ENCODE measurements at places on chromosomes 2 and 18.
A peak's percentile ranks its signal among the peaks of the same experiment; 100 is the strongest.

GRCh38 chr18:61892683-61893308 lies at the start of gene RNF152:
TSS of gene RNF152 (minus strand) at chr18:61893007. CDS start at chr18:61816463, 76,544 bp downstream.
- DNase-seq = peak; percentile 46

GRCh38 chr2:157185476-157186227 lies 71.9 kb upstream of the GALNT5 start:
- no peak for DNase-seq

DNA sequence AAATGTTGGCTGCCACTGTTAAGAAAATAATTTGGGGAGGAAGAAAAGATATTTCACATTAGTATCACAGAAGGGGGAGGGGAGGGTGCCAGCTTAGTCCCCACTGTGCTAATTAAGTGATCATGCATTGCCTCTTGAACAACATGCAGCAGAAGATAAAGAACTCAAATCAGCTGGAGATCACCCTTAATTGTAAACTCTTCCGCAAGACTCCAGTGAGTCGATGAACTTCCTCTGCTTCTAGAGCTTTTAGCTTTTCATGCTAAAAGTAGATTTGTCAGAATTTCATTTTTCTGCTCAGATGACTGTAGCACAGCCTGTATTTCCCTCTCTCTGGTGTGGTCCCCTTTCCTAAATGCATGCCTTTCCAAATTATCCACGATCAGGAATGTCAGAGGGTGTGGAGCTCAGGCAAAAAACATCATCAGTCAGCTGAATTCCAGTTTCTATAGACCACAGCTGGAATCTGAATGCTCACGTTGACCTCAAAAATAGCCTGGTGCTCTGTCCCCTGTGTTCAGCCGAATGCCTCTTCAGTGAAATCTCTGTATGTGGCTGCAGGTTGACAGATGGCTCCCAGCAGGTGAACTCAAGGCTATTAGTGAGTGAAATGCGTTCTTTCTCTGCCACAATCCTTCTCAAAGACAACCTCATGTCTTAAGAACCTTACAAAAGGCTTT lies 156.8 kb upstream of the UNC80 start:
- DNase-seq = no peak

- no peak for DNase-seq
Measured at GRCh38 chr2:125584732-125585131, 1071.2 kb upstream of the GYPC start.

GRCh38 chr2:232200195-232200594 lies 178.4 kb upstream of the ALPP start:
- no peak for DNase-seq

DNA sequence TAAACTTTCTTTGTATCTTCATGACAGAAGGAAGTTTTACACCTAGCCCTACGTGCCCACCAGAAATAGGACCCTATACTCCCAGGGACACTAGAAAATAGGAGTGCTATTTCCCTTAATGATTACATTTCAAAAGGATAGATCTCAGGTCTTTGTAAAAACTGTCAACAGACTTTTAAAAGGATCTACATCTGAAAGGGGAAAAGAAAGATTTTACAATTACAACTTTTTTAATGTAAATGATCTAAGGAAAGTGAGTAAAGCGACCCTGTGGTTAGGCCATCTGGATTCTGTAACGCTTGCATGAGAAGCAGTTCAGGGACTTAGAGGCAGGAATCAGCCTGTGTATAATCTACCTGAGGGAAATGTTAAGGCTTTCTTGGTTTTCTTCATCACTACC lies 431.8 kb upstream of the MC4R start:
- DNase-seq = no peak

- DNase-seq = no peak
Measured at GRCh38 chr2:101818531-101819451, 121.3 kb downstream of the MAP4K4 start.

DNA sequence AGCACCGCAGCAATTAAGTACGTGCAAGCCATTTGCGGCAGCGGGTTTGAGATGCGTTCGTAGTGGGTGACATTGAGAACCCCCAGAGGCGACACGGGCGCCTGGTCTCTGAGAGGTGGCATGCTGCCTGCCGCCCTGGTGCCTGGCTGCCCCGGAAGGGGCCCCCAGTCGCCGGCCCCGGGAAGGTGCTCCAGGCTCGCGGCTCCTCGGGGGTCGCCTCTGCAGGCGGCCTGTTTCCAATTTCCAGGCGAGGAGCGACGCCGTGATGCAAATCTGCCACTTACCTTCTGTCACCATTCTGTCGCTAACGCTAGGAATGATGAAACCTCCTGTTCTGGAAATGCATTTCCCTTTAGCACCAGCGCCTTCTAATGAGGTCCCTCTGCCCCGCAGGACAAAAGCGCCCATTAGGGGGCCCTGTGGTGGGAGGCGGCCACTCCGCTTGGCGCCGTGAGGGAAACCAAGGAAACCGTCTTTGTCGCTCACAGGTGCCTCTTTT lies 13.0 kb downstream of the KIF5C start:
- DNase-seq = no peak

GRCh38 chr2:95359031-95359430 lies 43.5 kb upstream of the FAHD2A start:
- no peak for DNase-seq

GRCh38 chr2:64786343-64787018 lies 132.8 kb upstream of the SERTAD2 start:
- no peak for DNase-seq

DNA sequence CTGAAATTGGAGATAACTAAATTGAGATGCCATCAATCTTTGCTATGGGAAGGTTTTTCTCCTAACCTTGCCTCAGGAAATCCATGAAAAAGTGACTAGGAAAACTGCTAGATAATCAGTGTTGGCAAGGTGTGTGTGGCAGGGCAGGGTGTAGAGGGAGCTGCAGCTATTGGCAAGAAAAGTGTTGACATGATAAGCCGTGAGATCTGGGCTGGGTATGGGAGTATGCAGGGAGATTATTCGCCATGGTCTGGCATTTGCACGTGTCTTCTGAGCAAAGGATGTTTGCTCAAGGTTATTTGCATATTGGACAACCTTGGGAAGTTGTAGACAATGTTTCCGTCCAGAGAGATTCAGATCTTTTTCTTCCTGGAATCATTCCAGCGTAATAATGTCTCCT lies 74.7 kb downstream of the SERPINB8 start:
- no peak for DNase-seq

DNA sequence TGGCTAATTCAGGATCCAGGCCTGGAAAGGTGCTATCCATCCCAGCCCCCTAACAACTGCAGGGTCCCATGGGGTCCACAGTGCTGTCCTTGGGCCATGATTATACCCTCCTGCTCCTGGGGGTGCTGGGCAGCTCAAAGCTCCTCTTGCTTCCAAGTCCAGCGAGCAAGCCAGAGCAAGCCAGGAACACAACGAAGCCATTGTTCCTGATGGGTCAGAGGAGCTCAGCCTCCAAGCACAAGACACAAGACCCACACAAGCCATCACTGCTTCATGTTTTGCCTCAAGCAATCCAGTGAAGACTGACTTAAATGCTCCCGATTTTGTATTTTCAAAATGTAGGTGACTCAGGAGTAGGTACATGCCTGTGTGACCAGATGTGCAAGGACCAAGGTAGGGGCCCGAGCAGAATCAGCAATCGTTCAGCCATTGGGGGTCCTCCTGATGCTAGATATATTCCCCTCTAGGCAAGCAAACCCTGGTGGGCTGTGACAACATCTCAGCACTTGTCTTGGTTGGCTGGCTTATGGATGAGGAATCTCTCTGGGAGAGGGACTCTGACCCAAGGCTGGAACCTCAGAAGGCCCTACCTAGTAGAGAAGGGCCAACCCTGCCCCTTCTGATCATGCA lies 90.8 kb downstream of the EPAS1 start:
- no peak for DNase-seq

- DNase-seq = peak; percentile 31
Measured at GRCh38 chr2:221518201-221518934, 53.7 kb downstream of the EPHA4 start.

DNA sequence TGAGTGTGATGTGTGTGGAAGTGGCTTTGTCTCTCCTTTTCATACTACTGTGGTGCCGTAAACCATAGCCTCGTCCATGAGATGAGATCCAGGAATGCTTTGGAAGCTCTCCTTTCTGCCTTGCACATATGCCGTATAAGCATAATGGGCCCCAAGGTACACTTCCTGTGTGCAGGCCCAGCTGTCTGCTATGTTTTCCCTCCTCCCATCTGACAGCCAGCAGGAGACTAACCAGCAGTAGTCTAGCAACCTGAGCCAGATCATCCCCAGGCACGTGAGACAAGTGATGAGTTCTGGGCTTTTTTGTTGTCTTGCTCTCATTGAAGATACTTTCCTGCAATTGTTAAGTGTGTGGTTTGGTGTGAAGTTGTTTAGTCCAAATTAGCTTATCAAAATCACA lies 555.5 kb upstream of the LRRTM4 start:
- no peak for DNase-seq

DNA sequence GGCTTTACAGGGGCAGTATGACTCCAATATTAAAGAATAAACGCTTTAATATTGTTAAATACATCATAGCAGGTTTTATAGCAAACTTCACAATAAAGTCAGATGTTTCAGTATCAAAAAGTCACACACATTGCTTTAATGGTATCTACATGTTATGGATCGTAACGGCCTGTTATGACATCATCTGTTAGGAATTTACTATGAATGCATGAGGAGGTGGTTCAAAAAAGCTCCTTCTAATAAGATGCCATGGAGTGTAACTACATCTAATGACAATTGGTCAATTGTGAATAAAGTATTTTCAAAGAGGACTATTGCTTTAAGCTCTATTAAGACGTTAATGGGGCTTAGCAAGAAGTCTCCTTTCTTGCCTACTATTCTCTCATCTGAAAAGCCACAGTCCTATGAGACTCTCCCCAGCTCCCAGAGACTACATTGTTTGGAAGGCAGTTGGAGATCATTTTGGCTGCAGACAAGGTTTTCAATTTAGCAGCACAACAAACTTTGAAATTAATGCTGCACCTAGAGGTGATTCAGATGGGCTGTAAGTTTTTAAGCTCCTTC lies 300.7 kb upstream of the MEIS1 start:
- no peak for DNase-seq

GRCh38 chr18:44537526-44537925 lies 143.2 kb upstream of the SETBP1 start:
- no peak for DNase-seq

DNA sequence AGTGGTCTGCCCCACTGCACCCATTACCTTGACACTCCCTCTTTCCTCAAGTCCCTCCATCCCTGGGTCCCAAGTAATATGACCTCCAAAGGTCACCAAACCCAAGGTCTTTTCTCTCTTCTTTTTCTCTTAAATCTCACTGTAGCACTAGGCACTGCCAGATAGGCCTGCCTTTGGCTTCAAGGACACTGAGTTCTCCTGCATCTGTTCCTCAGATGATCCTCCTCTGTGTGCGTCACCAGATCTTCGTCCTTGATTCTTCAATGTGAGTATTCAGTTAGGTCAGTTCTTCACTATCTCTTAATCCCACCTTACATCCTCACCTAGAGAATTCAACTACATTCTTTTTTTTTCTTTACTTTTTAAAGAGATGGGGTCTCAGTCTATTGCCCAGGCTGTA lies 249.2 kb downstream of the NBAS start:
- no peak for DNase-seq

DNA sequence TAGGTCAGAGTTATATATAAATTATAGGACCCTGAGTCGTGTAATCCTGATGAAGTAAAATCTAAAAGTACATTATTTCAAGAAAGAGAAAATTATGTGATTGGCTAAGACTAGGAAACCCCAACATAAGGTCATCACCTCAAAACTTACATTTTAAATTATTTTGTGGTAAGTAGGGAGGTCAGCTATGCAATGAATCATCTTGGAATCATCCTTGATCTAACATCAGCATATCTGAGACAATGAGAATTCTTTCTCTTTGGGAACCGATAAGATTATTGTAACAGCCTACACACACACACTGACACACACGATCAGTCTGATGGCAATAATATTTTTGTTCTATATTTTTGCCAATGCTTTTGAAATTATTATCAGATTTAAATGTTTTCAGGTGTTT lies 904.8 kb upstream of the CHAC2 start:
- DNase-seq = no peak

DNA sequence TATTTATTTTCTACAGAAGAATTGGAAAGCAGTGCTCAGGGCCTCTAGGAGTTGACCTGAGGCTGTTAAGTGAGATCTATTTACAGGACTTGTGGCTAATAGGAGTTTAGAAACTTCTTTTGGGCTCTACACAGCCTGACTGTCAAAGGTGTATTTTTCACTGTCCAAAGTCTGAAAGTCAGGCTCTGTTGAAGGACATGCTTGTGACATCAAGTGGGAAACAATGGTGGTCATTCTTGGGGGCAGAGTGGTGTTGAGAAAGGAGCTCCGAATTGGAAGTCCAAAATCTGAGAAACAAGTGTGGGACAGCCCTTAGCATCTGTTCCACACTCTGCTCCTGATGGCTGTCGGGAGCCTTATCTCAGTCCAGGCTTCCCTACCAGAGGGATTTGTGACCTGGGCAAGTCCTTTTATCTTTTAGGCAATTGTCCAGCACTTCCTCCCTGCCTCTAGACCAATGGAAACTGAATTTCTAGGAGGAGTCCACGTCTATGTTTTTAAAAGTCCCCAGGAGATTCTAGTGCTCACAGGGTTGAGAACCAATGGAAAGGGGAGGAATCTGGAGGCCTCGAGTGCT lies 76.4 kb downstream of the LIPG start:
- no peak for DNase-seq

All from CD4-positive, alpha-beta T cell (primary cell).